Activated CD8-positive, alpha-beta T cell treated with anti-CD3 and anti-CD28 coated beads, Interleukin-2, amount 10 ng/mL, durations not matched to agents 7 days and 5 days (primary cell): ENCODE measurements at places on chromosomes 1 and 21. TPM values are rescaled to one million over a fixed set of nuclear protein-coding genes. Genes with fewer than 3 reads are reported as not detected.
A peak's percentile ranks its signal among the peaks of the same experiment; 100 is the strongest.

DNA sequence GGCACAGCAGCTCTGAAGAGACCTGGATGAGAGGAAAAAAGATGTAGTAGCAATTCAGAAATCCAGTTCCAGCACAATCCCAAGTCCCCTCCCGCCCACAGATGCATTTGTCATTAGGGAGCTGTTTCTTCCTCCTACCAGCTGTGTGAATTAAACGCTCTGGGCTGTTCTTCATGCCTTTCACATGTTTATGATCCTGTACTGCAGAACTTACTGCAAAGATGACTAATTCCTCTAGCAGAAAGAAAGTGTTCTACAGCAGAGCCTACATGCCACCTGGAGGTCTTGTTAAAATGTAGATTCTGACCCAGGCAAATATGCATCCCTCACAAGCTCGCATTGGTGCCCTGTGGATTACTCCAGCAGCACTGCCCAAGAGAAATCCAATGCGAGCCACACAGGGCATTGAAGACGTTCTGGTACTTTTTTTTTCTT, 6.5 kb downstream of the ENO1 start:
- no peaks in the 10 kb centered on the region for H3K27me3 ChIP-seq
- peak overlapping the region; percentile 71 for H3K27ac ChIP-seq
- no peak for DNase-seq
- peak overlapping the region; percentile 97 for H3K4me3 ChIP-seq

DNA sequence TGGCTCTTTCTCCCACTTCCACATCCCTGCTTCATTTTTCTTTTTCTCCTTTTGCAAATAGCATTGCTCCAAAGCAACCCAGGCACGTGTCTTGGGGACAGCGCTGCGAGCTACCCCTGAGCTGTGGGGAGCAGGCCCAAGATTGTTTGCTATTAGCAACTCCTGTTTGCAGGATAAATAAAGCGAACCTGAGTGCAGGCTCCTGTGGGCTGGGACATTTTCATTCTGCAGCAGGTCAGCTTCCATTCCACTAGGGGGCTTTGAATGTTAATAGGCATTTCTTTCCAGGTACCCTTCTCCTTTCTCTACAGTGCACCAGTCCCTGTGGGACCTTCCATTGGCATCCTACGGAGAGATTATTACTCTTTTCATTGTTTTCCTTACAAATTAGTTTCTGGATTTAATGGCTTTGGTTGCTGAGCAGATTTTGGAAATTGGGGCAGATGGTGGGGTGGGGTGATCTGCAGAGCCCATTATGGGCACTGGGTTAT, 54.0 kb downstream of the OLFML3 start:
- no peaks in the 10 kb centered on the region for H3K36me3 ChIP-seq
- H3K4me3 ChIP-seq, result no peak overlapping the region

DNA sequence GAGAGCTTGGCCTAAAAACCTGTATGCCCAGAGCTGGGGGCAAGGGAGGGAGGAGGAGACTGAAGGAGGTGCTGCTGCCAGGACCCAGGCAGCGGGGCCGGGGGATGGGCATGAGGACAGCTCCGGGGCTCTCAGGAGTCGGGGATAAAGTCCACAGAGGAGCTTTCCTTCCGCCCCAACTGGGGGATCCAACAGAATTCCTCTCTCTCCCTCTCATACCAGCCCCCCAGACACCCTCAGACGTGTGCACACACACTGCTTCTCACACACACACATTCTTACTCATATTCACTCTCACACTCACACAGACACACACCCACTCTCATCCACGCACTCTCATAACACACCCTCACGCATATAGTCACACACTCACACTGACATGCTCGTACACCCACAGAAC, 39.1 kb downstream of the SYF2 start:
- no peaks in the 10 kb centered on the region for H3K36me3 ChIP-seq
- H3K27me3 ChIP-seq, result peaks cover 9% of the 10 kb centered on the region
- no peak overlapping the region for H3K4me3 ChIP-seq
- H3K27ac ChIP-seq, result no peak overlapping the region
- no peak for DNase-seq
- peaks cover 6% of the 10 kb centered on the region for H3K4me1 ChIP-seq

OR14K1 gene
- total RNA-seq, result not detected
